ENCODE measurements at places on chromosomes 5 and 9. TPM values are rescaled to one million over a fixed set of nuclear protein-coding genes. Genes with fewer than 3 reads are reported as not detected.

DNA sequence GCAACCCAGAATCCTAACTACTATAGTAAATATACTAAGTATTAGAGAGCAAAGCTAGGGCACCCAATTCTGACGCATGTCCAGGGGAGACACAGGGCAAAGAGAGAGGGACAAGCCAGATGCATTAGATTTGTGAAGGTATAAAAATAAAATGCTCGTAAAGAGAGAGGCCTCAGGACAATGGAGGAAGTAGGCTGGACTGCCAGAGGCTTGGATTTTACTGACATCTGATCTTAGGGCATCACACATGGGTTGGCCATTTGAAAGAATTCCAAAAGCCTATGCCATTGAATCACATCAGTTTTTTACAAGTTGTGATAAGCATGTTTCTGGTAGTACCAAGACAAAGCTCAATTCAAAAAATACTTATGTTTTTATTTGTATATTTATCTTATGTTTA lies 149.3 kb upstream of the MSX2 start:
- no peak for DNase-seq

DNA sequence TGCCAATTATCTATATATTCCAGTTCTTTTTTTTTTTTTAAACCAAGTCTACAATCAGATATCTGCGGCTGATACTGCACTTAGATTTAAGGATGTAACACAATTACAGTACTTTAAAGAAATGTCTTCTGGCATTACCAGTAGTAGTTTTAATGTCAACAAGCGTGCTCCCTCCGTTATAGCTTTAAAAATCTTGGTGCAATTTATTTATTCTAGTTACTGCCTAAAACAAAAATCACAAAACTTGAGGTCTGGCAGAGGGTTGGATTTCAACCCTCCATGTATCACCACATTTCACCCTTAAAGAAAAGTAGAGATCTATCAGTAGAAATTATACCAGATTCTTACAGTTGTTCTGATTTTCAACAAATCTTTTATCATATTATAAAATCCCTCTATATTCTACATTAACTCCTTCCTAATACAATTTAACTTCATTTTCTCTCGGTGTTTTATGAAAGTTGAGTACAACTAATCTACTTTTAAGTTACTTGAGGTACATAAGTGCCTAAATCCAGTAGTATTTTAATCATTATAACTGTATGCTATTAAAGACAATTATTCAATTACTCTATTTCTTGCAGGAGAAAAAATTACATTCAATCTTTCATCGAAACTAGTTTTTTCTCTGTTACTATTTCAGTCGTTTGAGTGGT lies 2.0 kb upstream of the RICTOR start:
- DNase-seq: no peak

GRCh38 chr5:176630681-176631222 lies 277 bp downstream of the EIF4E1B start:
- DNase-seq: no peak

DNA sequence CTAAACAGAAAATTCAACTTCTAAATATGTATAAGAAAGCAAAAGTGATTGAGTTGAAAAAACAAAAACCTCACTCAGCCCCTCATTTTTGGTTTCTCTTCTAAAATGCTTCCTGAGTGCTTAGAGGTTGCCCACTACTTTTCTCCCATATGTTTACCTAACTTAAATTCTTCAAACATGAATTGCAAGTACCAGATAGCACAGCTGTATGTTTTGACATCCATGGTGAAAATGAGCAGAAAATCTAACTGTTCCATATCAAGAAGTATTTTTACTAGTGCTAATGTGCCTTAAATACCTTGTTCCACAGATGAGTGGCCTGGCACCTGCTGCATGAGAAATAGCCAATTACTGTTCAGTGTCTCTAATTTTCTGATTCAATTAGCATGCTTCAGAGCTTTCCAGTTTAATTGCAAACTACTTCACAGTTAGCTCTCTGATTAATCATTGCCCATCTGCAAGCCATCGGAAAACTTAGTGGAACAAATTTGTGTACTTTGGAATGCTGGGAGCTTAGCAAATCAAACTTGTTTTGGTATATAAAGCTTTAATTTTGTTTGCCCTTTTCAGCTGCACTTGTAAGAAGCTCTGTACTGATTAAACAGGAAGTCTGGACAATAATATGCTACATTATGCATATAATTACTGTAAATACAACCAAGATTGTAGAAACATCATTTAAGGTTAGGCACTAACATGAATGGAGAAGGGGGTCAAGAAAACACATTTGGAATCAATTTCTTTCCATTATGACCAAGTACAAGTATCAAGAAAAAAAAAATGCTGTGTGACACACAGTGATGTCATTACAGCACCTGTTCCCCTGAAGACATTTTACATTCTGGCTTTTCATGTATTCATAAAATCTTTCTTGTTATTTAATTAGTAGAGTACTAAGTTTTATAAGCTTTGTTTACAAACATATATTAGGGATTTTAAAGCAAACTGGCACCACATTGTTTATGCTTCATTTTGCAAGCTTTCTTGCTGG lies 65.6 kb downstream of the POU5F2 start:
- DNase-seq: no peak

- DNase-seq: no peak
These were observed 370.8 kb upstream of the RIOK2 start for GRCh38 chr5:97553604-97554452.

DNA sequence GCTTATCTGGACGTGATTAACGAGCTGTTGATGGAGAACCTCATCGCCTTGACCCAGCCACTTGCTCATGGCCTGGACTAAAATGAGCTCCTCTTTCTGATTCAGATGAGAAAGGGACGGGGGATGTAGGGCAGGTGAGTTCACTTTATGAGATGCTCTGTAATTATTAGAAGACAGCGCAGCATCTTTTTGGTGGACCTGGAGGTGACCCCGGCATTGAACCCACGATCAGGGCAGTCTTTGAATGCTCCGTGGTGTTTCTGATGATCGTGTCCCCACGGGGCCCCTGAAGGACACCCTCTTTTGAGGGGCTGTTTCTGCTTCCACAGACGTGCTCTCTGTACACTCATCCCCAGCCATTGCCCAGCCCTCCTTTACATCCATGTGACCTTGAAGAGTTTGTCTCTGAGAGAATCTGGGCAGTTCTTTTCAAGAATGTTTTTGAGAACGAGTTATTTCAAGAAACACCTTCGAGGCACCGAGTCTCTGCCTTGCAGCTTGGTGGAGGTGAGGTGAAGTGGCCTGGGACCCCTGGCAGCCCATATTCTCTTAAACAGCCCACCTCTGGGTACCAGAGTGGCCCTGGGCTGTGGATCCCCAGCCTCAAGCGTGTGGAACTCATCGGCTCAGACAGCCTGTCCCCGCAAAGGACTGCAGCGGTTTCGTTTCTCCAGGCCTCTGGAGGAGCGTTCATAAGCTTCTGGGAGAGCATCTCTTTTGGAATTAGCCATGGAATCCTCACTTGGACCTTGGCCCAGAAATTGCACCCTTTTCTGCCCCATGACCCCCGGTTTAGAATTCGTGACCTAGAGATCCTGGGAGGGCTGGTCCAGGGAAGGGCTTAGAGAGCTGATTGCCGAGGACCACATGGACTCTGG lies 50.3 kb downstream of the COL5A1 start:
- peak; percentile 18 for DNase-seq

DNA sequence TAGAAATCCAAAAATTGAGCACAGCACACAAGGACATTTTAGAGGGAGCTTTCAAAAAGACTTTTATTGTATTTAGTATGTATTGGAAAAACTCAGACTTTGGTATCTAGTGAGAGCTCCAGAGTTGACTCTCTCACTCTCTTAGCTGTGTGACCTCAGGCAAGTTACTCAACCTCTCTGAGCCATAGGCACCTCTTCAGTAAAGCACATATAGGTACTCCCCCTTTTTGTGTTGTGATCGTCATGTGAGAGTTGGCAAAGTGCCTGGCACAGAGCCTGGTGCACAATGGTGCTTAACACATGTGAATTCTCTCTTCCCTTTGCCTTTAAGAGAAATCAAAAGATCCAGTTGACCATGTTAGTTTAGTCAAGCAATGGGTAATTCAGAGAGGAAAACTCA lies 186.2 kb downstream of the TMEM38B start:
- DNase-seq: no peak

GRCh38 chr5:72597456-72597948 lies 90.3 kb upstream of the ZNF366 start:
- DNase-seq: no peak

DNA sequence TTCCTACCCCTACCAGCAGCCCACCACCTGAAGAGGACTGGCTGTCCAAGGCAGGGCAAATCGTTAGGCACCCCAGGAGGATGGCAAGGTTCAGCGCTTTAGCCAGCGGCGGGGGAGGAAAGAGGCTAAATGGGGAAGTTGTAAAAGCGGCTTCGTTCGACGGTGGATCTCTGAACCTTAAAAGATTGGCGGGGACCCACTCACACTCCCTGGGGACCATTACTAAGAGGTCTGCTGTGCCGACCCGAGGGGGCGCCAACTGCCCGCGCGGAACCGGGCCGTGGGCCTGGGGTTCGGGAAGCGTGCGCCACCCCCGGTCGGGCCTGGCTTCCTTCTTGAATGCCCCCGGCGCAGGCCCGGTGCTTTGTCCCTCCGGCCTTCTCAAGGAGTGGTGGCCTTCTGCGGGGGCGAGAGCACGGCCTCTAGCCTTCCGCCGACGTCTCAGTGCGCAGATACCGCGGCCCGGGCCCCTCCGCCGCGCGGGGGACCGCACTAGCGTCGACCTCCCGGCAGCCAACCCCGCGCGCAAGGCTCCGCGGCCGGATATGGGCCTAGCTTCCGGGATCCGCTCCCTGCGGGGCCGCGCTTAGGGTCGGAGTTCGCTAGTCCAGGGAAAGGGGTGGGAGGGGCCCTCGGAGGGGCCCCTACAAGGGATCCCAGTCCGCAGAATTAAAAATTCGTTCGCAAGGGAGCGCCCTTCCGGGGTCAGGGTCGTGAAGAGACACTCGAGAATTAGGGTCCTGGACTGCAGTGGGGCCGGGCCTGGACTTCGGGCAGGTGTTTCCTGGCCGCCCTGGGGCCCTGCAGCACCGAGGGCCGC lies 10.5 kb downstream of the NR2F1-AS1 start:
- no peak for DNase-seq

DNA sequence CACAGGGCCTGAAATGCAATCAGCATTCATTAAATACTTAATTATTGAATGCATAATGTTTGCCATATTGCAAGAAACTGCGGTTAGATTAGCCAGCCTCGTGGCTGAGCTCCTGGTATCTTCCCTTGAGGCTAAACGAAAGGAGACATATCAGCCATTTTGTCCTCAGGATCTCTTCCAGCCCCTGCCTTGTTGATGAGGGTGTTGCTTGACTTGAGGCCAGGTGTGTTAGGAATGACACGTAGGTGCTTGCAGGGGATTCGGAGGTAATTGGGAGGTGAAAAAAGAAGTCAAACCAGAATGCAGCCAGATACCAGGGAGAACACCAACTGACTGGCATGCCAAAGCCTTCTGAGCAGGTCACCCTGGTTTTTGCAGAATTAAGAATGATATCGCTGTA lies 12.5 kb downstream of the SH3RF2 start:
- DNase-seq: no peak

DNA sequence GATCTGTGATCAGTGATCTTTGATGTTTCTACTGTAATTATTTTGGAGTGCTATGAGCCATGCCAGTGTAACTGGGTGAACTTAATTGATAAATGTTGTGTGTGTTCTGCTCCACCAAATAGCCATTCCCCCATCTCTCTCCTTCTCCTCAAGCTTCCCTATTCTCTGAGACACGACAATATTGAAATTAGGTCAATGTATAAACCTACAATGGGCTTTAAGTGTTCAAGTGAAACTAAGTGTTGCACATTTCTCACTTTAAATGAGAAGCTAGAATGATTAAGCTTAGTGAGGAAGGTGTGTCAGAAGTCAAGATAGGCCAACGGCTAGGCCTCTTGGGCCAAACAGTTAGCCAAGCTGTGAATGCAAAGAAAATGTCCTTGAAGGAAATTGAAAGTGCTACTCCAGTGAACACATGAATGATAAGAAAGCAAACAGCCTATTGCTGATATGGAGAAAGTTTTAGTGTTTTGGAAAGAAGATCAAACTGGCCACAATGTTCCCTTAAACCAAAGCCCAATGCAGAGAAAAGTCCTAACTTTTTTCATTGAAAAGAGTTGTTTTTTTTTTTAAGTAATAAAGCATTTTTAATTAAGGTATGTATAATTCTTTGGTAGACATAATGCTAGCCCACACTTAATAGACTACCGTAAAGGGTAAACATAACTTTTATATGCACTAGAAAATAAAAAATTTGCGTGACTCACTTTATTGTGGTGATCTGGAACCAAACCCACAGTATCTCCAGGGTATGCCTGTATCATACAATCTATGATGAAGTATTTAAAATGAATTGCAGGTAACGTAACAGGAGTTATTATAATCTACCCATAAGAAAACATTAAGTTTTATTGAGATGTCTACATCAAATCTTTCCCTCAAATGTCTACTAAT lies 42.5 kb upstream of the ALDH1A1 start:
- no peak for DNase-seq

DNA sequence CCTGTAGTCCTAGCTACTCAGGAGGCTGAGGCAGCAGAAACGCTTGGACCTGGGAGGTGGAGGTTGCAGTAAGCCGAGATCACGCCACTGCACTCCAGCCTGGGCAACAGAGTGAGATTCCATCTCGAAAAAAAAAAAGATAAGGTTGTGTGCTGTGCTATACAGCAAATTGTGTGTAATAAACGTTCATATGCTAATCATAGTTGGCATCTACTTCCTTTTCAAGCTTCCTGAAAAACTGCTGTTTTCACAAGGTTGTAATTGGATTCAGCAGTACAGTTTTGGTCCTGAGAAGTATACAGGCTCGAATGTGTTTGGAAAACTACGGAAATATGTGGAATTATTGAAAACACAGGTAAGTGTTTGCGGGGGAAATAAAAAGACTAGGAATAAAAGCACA lies 25.5 kb downstream of the OTULINL start:
- DNase-seq: no peak

GRCh38 chr9:105439428-105439827 lies 8.4 kb upstream of the FSD1L start:
- no peak for DNase-seq

GRCh38 chr5:123436201-123436600 lies 13.0 kb upstream of the CEP120 start:
- no peak for DNase-seq

The DIRAS2 gene
- total RNA-seq: 1.4 TPM

The RLN2 gene
- total RNA-seq: 0.32 TPM

The HSPB3 gene
- total RNA-seq: 0.78 TPM

The ABLIM3 gene
- 4.1 TPM for total RNA-seq

The SH3GL2 gene
- 0.63 TPM for total RNA-seq

The KCNMB1 gene
- total RNA-seq: 59.1 TPM

The ADAMTS6 gene
- total RNA-seq: 3.6 TPM

The EEIG1 gene
- 144 TPM for total RNA-seq

The FAM193B gene
- total RNA-seq: 75.2 TPM

All from mucosa of descending colon (tissue), 3 donors.